ENCODE measurements at places on chromosomes 2 and 18.
A peak's percentile ranks its signal among the peaks of the same experiment; 100 is the strongest.

DNA sequence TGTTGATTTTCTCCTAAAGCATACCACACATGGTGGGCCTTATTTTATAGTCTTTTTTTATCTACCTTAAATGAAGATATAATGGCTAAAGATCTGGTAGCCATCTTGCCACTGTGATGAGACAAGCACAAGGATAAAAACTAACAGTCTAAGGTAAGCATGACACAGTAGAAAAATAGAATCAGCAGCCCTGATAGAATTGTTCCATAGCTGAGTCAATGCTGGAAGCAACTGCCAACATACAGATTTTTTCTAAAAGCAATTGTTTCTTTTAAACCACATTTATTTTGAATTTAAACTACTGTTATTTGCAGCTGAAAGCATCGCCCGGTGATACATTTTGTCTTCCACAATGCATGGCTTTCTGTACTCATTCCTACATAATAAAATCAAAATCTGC lies 1091.5 kb upstream of the CHAC2 start:
- DNase-seq: no peak
- H3K36me3 ChIP-seq: no peaks in the 10 kb centered on the region

- H3K4me1 ChIP-seq: peaks cover 14% of the 10 kb centered on the region
- peak; percentile 7 for DNase-seq
- H3K27me3 ChIP-seq: no peaks in the 10 kb centered on the region
- no peak overlapping the region for H3K4me3 ChIP-seq
These were observed 46.8 kb downstream of the ATOH8 start for GRCh38 chr2:85800586-85800985.

DNA sequence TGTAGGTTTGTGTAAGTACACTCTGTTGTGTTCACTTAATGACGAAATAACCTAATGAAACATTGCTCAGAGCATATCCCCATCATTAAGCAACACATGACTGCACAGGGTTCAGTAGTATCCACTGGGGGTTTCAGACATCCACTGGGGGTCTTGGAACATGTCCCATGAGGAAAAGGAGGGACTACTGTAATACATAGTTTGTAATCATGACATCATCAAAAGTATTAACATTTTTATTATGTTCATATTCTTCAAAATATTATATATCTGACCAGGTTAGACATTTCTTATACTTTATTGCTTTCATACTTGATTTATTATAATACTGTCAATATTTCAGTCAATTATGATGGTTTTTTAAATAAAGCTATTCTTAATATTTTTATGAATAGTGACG lies 54.4 kb upstream of the EMILIN2 start:
- no peaks in the 10 kb centered on the region for H3K36me3 ChIP-seq
- H3K4me1 ChIP-seq: no peaks in the 10 kb centered on the region
- H3K27ac ChIP-seq: no peak overlapping the region
- H3K4me3 ChIP-seq: no peak overlapping the region
- H3K27me3 ChIP-seq: no peaks in the 10 kb centered on the region

GRCh38 chr2:241064008-241064801 lies 37.9 kb downstream of the MTERF4 start:
- DNase-seq: no peak
- no peaks in the 10 kb centered on the region for H3K36me3 ChIP-seq
- peaks cover 2% of the 10 kb centered on the region for H3K4me1 ChIP-seq
- no peaks in the 10 kb centered on the region for H3K27me3 ChIP-seq
- no peak overlapping the region for H3K27ac ChIP-seq

DNA sequence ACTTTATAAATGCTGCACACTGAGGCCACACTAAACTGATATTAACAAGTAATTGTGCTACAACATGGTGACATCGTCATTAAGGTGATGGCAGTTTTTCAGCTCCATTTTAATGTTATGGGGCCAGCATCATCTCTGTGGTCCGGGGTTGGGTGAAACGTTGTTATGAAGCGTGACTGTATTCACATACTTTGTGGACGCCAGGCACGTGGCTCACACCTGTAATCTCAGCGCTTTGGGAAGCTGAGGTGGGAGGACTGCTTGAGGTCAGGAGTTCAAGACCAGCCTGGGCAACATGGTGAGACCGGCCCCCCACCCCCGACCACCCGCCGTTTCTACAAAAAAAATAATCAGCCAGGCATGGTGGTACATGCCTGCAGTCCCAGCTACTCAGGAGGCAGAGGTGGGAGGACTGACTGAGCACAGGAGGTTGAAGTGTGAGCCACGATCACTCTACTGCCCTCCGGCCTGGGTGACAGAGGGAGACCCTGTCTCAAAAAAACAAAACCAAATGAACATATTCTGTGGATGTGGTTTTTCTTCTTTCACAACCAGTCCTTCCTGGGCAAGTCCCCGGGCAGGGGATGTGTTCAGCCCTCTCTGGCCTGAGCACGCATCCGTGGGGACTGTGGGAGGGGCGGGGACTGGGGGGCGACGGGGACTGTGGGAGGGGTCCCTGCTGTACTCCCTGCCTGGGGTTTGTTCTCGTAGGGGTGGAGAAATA lies 12.9 kb upstream of the GAL3ST2 start:
- H3K27ac ChIP-seq: no peak overlapping the region
- H3K4me3 ChIP-seq: no peak overlapping the region
- H3K27me3 ChIP-seq: no peaks in the 10 kb centered on the region
- H3K36me3 ChIP-seq: no peaks in the 10 kb centered on the region
